ENCODE measurements at places on chromosomes 7 and 10.

DNA sequence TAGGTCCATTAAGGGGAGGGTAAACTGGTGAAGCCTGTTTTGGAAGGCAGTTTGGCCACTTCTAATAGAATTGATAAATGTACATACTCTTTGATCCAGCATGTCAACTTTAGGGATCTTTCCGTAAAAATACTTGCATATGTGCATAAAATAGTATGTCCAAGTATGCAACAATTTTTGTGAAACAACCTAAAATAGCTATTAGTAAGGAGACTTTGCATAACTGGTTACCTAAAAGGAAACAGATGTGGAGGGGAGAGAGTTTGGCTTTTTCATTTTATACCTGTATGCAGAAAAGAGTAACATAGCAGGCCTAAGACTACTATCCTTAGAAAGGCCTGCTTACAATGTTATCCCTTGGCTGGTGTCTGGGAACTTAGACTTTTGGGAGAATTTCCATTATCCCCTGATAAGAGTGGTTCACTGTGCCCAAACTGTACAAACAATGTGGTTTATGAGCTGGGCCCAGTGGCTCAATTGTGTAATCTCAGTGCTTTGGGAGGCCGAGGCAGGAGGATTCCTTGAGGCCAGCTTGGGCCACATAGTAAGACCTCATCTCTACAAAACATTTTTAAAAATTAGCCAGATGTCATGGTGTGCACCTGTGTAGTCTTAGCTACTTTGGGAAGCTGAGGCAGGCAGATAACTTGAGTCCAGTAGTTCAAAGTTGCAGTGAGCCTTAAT is 21.3 kb downstream of the PTPN12 start:
- no peak for DNase-seq

DNA sequence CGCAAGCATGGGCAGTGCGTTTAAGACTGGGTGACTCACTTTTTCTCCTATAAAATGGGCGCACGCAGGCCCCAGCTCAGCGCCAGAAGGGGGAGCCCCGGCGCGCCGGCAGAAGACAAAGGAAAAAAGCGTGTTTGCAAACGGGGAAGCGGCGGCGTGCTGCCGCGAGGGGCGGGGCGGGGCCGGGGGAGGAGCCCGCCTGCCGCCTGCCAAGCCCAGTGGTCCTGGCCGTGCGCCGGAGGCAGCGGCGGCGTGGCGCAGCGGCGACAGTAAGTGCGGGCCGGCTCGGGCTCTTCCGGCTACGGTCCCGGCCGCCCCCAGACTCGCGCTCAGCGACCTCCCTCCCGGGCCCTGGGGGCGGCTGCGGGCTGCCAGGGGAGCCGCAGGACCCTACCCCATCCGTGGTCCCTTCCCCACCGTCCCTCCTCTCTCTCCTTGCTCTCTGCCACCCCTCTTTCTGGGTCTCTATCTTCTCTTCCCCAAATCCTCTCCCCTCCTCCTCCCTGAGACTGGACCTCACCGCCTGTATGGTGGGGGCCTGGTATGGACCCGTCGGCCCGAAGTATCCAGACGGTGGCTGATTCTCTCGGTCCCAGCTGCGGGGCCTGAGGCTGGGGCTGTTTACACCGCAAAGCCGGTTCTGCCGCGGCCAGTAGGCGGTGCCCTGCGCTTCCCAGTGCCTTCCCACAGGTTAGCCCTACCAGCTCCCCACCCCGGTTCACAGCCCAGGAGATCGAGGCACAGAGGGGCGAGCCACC is at the start of gene SLC29A3:
TSS of gene SLC29A3 (plus strand) at position 218 of the 758 bp plus-strand sequence. CDS start at position 269, 51 bp downstream.
- peak; percentile 85 for DNase-seq

DNA sequence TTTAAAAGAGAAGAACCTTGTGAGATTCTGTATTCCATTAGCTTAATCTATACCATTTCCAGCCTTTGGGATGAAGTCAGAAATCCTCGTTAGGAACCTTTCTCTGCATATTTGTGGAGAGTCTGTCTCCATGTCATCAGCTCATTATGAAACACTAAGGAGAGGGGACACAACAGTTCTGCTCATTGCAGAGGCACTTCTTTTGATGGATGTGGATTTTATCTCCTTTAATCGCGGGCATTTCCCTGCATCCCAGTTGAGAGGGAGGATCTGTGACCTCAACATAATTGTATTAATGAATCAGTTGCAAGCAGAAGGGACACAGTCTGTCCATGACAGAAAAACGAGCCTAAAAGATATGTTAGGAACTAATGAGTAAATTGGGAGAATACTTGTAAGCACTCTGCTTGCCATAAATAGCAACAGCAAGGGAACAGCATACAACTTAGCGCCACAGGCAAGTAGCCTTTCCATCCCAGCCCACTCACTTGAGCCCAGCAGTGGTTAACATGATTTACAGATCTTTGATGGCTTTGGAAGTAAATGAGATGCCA is 37.9 kb downstream of the SORCS1 start:
- DNase-seq: no peak

DNA sequence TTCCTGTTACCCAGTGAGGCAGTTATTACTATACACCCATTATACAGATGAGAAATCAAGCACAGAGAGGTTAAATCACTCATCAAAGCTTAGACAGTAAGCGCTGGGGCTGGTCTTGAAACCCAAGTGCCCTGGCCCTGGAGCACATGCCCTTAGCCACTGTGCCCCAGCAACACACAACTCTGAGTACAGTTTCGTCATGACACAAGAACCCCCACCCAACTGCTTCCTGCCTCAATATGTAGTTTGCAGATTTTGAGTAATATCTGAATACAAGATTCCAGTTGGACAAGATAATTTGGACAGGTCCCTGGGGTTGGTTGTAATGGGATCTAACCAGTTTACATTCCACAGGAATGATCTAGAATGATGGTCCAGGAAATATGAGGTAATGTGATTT is 62.8 kb downstream of the SH3PXD2A start:
- DNase-seq: no peak

DNA sequence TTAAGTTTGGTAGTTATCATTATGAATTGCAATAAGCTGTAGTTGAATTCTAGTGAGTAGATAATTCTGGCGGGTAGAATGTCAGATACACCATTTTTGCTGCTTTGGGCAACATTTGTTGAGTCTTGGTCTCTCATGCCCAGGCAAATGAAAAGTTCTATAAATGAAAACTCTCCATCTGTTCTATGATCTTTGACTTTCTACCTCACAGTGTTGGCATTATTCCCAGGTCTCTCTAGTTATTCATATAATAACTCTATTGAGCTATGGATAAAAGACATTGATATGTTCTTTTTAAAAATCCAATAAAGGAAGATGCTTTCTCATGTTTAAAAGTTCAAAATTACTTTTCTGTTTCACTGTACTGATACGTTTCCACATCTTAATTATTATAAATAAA is 415.3 kb upstream of the SEMA3D start:
- DNase-seq: no peak

GRCh38 chr7:30162622-30163124 is 27.9 kb downstream of the MTURN start:
- DNase-seq: no peak

- DNase-seq: no peak
These were observed 85.3 kb upstream of the YAE1 start for GRCh38 chr7:39480901-39481300.

DNA sequence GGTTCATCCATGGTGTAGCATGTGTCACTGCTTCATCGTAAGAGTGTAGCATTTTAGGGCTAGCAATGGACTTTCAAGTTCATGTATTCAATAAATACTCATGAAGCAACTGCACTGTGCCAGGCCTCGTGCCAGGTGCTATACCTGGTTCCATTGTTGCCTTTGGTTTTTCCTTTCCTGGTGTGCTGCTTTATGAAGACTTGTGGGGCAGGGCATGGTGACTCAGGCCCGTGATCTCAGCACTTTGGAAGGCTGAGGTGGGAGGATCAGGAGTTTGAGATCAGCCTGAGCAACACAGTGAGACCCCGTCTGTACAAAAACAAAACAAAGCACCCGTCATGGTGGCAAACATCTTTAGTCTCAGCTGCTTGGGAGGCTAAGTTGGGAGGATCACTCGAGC is 2.2 kb upstream of the CPA4 start:
- DNase-seq: no peak

GRCh38 chr10:19944911-19945663 is 128.9 kb downstream of the PLXDC2 start:
- DNase-seq: no peak

DNA sequence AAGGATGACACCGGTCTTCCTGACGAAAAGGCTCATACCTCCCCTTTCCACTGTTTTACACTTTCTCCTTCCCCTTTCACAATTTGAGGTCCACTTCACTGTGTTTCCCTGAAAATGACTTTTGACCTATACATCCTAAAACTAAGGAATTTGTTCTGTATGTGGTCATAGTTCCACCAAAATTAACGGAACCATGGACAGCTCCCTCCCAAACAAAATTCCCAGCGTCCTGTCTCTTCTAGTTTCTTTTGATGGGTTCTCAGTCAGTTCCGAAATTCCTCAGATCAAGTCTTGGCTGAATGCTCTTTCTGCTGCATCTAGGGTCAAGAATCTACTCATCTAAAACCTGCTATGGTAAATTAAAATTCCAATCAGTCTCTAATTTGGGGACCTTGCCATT is 1191.9 kb downstream of the CNTNAP2 start:
- DNase-seq: no peak

DNA sequence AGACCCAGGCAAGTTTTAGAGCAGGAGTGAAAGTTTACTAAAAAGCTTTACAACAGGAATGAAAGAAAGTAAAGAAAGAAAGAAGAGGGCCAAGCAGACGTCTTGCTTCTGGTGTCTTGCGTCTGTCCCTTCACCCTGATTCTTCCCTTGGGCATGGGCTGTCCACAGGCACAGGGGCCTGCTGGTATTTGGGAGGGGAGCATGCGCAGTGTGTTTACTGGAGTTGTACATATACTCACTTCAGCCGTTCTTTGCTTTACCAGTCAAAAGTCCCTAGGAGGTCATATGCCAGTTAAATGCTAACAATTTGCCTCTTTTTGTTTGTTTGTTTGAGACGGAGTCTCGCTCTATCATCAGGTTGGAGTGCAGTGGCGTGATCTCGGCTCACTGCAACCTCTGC is 875.9 kb downstream of the REEP3 start:
- no peak for DNase-seq

GRCh38 chr10:85148693-85149640 is 820.6 kb downstream of the CCSER2 start:
- no peak for DNase-seq

DNA sequence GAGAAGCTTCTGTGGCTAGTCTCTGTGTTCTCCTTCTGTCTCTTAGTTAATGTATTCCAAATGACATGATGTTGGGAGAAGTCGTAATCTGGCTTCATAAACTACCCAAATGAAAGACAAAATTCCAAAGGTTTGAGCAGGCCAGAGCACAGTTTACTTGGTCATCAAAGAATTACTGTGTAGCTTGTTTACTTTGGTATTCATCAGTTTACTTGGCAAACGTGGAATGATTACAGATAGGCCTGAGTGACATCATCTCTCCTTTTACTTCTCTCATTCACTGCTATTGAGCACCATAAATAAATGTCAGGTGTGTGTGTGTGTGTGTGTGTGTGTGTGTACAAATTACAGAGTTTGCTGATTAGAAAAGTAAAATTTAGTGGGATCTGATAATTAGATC is 327.3 kb downstream of the PHTF2 start:
- no peak for DNase-seq

- DNase-seq: no peak
These were observed 45.4 kb upstream of the GRM3 start for GRCh38 chr7:86598311-86598710.

DNA sequence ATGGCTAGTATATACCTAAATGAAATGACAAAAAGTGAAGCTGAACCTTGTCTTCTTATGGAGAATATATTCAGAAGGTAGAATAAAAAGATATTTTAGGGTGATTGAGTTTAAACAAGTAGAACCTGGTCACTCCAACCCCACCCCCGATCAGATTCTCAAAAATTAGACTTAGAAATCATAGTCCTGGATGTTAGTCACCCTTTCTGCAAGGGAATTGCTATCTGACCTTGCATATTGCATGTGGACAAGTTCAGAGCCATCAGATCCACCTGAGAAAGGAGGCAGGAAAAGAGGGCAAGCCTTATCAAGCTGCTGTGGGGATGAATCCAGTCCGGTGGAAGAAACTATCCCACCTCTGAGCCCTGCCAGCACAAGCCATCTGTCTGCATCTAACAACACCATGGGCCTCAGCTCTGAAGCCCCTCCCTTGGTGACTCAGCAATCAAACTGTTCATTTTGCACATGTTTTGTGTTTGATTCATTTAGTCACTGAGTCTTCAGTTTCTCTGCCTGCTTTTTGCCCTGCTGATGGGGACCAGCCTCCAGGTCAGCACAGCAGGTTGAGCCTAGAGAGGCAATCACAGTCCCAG is 727.3 kb downstream of the AUTS2 start:
- peak; percentile 41 for DNase-seq

DNA sequence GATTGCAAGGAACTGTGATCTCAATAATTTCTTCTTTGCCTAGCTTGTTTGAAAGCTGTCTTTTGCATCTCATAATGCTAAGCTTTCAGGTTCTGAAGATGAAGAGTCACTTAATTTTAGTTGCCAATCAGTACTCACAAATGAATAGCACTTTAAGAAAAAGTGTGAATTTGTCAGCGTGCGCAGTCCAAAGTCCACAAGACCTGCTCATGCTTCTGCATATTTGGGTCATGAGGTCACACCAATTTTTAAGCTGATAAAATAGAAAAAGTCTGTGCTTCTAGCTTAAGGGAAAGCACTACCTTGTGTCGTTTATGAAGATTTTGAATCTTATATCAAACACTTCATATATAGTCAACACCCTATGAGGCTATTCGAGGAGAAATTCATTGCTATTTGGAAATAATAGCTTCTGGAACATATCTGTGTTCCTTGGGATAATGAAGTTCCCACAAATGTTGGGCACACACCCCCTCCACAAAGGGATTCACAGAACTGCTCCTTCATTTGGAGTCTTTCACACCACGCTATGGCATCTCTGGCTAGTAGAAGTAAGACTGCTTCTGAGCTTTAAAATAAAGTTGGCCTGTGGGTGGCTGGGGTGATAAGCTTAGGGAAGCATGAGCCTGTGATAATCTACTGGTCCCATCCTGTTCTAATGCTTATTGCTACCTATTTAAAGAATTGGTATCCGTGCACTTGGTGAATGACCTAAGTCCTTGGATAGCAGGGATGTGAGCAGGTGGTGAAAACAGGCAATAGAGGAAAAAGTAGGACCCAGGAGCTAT is 33.3 kb downstream of the A1CF start:
- DNase-seq: no peak

GRCh38 chr10:116798859-116799258 is 50.4 kb upstream of the ENO4 start:
- no peak for DNase-seq

DNA sequence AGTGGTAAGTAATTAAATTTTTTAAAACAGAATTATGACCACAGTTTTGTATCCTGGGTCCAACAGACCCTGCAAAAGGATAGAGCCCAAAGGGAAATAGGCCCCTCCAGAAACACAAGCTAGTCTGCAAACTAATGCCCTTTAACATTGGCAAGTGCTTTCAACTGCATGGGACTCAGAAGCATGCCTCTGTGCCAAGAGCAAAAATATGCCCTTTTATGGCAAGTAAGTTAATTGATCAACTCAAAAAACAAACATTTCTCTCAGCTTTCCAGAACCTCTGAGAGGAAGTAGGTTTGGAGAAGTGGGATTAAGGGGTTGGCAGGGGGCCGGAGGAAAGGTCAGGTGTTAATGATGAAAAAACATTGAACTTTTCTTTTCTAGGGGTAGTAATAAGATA is 186.6 kb upstream of the PRSS1 start:
- DNase-seq: no peak

GRCh38 chr7:3217166-3217565 is 83.9 kb upstream of the SDK1 start:
- DNase-seq: no peak

Measured in DND-41 (cell line).